ENCODE measurements at places on chromosomes 12 and 14.

GRCh38 chr12:129200576-129200975 is 347.3 kb downstream of the GLT1D1 start:
- DNase-seq, result no peak

DNA sequence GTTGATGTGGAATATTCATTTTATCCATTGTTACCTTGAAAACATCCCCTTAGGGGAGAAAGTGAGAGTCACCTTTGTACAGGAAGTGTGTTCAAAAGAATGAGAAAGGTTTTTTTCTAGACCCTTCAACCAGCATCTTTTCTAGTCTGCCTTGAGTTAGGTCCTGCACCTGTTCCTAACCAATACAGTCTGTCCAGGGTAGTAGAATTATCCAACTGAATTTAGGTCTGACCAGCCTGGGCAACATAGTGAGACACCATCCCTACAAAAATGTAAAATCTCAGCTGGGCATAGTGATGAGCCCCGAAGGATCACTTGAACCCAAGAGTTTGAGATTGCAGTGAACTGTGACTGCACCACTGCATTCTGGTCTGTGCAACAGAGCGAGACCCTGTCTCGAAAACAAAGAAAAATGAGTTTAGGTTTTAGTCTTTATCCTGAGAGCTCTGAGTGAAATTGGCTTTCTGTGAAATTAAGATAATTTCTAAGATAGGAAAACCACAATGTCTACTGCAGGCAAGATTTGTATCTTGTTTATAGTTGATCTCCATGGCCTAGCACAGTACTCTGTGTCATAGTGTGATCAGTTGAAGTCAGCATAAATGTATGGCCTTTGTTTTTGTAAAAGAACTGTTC is 25.2 kb downstream of the ARHGAP5 start:
- DNase-seq, result no peak

GRCh38 chr12:49984476-49985359 is 12.0 kb downstream of the AQP6 start:
- DNase-seq, result no peak

DNA sequence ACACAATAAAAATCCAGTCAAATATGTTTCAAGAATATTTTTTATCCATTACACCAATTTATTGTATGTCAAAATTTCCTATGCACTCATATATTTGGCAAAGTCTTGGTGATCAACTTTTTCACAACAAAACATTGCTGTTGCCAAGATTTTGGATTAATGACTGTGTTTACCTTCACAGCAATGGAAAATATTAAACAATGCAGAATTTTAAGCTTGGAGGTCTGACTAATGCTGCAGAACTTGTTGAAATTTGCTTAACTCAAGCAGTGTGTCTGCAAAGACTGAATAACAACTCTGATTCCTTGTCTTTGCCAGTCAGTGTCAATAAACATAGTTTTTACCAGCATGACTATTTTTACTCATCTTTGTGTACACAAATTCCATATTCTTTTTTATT is 336.4 kb downstream of the CCER1 start:
- no peak for DNase-seq

GRCh38 chr12:126762150-126762549 is 1504.8 kb upstream of the TMEM132C start:
- DNase-seq, result no peak

DNA sequence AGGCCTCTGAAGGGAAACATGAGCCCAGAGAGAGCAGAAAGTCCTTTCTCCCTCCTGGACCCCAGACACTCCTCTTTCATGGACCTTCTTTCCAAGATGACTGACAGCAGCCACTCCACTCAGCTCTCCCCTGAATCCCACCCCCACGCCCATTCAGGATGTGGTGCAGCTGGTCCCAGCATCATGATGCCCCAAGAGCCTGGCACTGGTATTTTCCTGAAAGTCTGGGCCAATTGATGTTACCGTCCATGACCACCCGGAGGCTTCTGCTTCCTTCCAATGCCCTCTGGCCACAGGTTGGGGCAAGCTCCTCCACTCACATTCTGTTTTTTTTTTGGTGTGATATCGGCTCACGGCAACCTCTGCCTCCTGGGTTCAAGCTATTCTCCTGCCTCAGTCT is 112.6 kb downstream of the CALM1 start:
- no peak for DNase-seq

DNA sequence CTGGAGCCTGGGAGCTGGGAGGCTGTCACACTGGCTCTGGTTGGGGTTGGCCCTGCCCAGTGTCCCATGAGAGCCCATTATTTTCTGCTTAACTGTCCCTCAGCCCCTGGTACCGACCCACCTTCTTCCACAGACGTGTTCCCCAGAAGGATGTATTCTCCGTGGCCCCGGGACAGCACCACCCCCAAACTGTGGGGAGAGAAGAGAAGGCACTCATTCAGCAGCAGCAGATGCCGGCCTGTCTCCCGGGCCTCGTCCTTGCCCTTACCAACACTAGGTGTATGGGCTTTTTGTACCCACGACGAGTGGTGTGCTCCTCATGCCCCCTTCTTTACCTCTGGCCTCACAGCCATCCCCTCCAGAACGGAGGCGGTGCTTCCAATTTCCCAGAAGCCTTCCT is 38.1 kb downstream of the LRTM2 start:
- no peak for DNase-seq

GRCh38 chr12:67925077-67925476 is 64.2 kb upstream of the IFNG-AS1 start:
- no peak for DNase-seq

GRCh38 chr14:77063571-77064171 is 34.4 kb upstream of the CIPC start:
- DNase-seq, result peak; percentile 52

GRCh38 chr14:35343702-35344101 is 51.5 kb downstream of the PSMA6 start:
- no peak for DNase-seq

Data from occipital lobe (tissue), 3 donors.